ENCODE measurements at places on chromosomes 11 and 22. TPM values are rescaled to one million over a fixed set of nuclear protein-coding genes. Genes with fewer than 3 reads are reported as not detected.

The DDT gene
- total RNA-seq, result 130 TPM

The PDE2A gene
- total RNA-seq, result not detected

The C11orf16 gene
- total RNA-seq, result not detected

The P2RY2 gene
- 46.1 TPM for total RNA-seq

The TTLL12 gene
- total RNA-seq, result 99.5 TPM

The P2RY6 gene
- total RNA-seq, result 0.21 TPM

The CTSF gene
- total RNA-seq, result 4.6 TPM

The PHLDA2 gene
- total RNA-seq, result 126 TPM

The SORL1 gene
- 12.9 TPM for total RNA-seq

The PHF5A gene
- 42.9 TPM for total RNA-seq

The OR8G5 gene
- total RNA-seq, result not detected

The SCGB1D2 gene
- not detected for total RNA-seq

The MTFP1 gene
- total RNA-seq, result 66.2 TPM

The MS4A10 gene
- total RNA-seq, result not detected

The RASGRP2 gene
- total RNA-seq, result not detected

The TIMM10 gene
- total RNA-seq, result 89.9 TPM

The POLR2L gene
- 149 TPM for total RNA-seq

Data from airway epithelial cell (primary cell).